ENCODE measurements at places on chromosomes 16 and 17.

- DNase-seq: no peak
These were observed 25.5 kb downstream of the GPR142 start for GRCh38 chr17:74392848-74393247.

GRCh38 chr17:59791603-59792457 is 84.4 kb downstream of the VMP1 start:
- DNase-seq: no peak

DNA sequence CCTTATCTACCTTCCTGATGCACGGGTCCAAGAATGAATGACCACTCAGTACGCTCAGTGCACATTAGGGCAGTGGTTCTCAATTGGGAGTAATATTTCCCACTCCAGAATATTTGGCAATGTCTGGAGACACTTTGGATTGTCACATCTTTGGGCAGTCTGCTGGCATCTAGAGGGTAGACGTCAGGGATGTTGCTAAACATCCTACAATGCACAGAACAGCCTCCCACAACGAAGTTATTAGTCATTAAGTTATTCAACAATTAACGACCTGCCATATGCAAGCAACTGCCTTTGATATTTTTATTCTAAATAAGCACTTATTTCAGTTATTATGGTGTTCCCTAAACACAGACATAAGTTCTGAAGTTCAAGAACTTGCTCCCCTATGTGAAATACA is 669.3 kb downstream of the TOX3 start:
- DNase-seq: no peak

DNA sequence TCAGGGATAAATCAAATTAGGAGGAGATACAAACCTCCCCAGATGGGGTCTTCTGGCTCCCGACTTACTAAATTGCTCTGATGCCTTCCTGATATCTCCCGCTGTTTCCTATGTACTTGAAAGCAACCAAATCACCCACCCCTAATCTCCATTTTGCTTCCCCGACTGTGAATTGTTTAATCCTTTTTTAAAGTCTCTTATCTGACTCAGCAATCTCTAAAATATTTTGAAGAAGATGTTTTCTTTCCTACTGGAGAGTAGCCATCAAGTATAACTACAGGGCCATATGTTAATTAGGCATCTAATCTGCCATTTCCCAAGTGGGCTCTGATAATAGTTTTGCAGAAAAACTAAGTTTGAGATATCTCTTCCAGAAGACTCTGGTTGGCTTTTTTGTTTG is 365.2 kb upstream of the MAF start:
- no peak for DNase-seq

- DNase-seq: peak; percentile 94
These were observed at the start of gene KSR1 for GRCh38 chr17:27455914-27456680. KSR1 (plus strand) TSS chr17:27456448; CDS start chr17:27456644, 196 bp downstream.

GRCh38 chr17:69579961-69580677 is 165.6 kb downstream of the MAP2K6 start:
- DNase-seq: no peak

- DNase-seq: no peak
These were observed 5.8 kb downstream of the SOCS1 start for GRCh38 chr16:11250091-11250785.

- DNase-seq: no peak
These were observed 4.0 kb downstream of the TAC4 start for GRCh38 chr17:49843774-49844350.

GRCh38 chr16:57146735-57147134 is 39.1 kb downstream of the PSME3IP1 start:
- peak; percentile 51 for DNase-seq

DNA sequence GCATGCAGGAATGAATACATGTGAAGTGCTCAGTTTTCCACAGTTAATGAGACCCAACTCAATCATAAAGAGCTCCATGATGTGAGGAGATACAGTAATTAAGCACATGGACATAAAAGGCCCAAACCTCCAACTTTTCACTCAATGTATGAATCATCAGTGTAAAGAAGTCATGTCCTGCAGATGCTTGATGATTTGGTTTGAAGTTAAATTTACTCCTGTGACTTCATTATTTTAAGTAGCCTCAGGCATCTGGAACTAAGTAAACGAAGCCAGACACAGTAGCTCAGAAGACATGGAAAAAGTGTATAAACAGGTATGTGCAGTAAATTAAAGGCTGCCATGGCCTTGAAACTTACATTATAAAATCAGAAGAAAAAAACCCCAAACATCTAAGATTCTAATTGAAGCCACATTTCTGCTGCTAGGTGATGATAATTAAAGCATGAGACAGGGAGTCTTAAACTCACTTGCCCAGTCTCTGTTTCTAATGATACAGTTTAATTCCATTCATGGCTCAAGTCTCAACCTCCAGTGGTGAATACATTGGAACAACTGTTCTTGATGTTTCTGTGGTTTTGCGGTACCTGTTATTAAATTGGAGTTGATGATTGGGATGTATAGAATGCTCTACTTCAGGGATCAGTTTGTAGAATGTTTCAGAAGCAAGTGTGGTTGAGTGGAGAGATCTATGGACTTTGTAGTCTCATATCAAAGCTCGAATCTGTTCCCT is 28.9 kb upstream of the CCL2 start:
- no peak for DNase-seq

- no peak for DNase-seq
These were observed 136.6 kb downstream of the CCDC182 start for GRCh38 chr17:57608369-57609124.

- no peak for DNase-seq
These were observed 13.7 kb upstream of the NLRC3 start for GRCh38 chr16:3590736-3591435.

GRCh38 chr17:60277258-60277657 is 114.7 kb downstream of the USP32 start:
- DNase-seq: no peak

GRCh38 chr17:46979147-46979863 is at the start of gene RPRML:
RPRML (minus strand) TSS chr17:46979253; CDS start chr17:46979007, 246 bp downstream.
- peak; percentile 29 for DNase-seq

GRCh38 chr17:8091033-8091687 is 3.6 kb upstream of the ALOX12B start:
- peak; percentile 41 for DNase-seq

GRCh38 chr17:79255046-79255445 is 180.4 kb downstream of the ENGASE start:
- DNase-seq: no peak

Data from common myeloid progenitor, CD34-positive (primary cell).